ENCODE measurements at places on chromosomes 6 and 20. TPM values are rescaled to one million over a fixed set of nuclear protein-coding genes. Genes with fewer than 3 reads are reported as not detected.

GRCh38 chr20:58040447-58041290, 187.8 kb downstream of the ANKRD60 start:
- DNase-seq: no peak

DNA sequence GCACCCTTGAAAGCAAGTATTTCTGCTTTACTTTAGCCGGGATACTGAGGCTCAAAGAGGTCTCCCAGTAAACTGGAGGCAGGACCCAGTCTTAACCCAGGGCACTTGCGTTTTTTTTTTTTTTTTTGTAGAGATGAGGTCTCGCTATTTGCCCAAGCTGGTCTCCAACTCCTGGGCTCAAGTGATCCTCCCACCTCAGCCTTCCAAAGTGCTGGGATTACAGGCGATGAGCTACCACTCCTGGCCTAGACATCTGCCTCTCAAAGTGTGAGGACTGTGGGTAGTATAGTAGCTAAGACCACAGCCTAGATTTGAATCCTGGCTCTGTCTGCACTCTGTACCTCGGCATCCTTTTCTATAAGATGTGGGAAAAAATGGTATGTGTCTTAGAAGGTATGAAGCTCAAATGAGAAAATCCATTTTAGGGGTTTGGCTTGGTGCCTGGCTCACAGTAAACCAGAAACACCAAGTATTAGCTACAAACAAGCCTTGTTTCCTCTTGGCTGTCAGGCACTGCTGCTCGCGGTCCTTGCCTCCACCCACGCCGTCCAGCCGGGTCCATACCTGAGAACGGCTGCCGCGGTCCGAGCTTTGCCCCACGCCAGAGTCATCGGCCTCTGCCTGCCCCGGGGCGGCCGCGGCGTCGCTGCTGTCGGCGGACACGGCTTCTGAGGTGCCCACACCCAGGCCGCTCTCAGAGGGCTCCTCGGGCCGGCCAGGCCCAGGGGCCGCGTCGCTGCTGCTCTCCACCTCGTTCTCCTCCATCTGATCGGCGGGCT, 1.2 kb downstream of the ZNF335 start:
- peak; percentile 32 for DNase-seq

AMD1 gene
- 61.1 TPM for total RNA-seq

DNA sequence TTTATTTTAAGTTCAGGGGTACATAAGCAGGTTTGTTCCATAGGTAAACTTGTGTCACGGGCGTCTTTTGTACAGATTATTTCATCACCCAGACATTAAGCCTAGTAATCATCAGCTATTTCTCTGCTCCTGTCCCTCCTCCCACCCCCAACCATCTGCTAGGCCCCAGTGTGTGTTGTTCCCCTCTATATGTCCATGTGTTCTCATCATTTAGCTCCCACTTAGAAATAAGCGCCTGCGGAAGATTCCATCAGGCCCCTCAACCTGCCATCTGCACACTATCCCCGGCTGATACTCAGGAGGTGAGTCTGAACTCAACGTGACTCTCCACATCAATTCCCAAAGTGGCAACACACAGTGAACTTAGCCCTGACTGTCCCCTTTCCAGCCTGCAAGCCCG, 228.0 kb upstream of the SYNDIG1 start:
- DNase-seq: no peak

DNA sequence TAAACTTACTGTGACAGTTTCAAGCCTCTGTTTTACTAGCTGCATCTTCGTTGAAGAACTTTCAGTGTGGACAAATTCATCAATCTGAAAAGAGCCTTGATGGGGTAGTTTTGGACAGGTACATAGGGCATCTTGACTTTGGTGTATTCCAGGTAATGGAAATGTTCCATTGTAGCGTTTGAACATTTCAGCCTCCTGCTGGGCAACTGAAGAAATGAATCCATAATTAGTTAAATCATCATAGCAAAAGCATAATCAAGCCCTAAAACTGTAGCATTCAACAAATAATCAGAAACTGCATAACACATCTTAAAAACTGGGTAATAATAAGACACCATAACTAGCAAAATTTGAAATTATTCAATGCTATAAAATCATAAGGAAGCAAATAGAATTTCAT, 86.2 kb downstream of the AHI1 start:
- no peak for DNase-seq

DNA sequence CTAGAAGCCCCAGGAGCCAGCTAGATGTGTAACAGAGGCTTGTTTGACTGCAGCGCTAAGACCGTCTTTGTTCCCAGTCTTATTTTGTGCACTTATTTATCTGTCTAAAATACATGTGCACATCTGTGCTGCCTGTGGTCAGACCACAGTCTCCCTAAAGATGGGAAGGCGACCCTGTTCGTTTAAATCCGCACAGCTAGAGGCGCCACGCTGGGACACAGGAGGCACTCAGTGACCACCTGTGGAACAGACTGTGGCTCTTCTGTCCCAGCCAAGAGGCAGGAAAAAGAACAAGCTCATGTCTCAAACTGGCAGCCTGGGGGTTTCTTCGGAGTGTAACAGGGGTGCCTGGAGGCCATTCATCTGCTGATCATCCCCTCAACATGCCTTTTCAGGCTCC, 66.8 kb downstream of the CPNE5 start:
- no peak for DNase-seq

RTN4IP1 gene
- 1.9 TPM for total RNA-seq

GRCh38 chr20:39112178-39112743, 150.1 kb downstream of the DHX35 start:
- DNase-seq: peak; percentile 40

Data from fibroblast of the aortic adventitia (primary cell).